ENCODE measurements at places on chromosomes 5 and 9. TPM values are rescaled to one million over a fixed set of nuclear protein-coding genes. Genes with fewer than 3 reads are reported as not detected.

Gene GAPT
- total RNA-seq = 9.8 TPM

Gene EFNA5
- 0.84 TPM for total RNA-seq

Gene ZNF782
- 5.9 TPM for total RNA-seq

Gene SPATA31E1
- not detected for total RNA-seq

Gene PLAC8L1
- not detected for total RNA-seq

Gene HSD17B4
- total RNA-seq = 15.8 TPM

Gene GLRA1
- not detected for total RNA-seq

Gene BAAT
- total RNA-seq = 0.10 TPM

Gene RELL2
- total RNA-seq = 6.6 TPM

Gene ANKRD34B
- total RNA-seq = 0.10 TPM

Gene HACD4
- 25.4 TPM for total RNA-seq

Gene STC2
- total RNA-seq = under 0.01 TPM

Gene NSUN2
- 36.0 TPM for total RNA-seq

Gene PPIP5K2
- 55.4 TPM for total RNA-seq

Gene C9orf40
- total RNA-seq = 1.6 TPM

Gene TSSK1B
- 0.10 TPM for total RNA-seq

Gene DNM1
- total RNA-seq = 1.4 TPM

Gene TRPM3
- total RNA-seq = not detected

Gene SYNPO
- total RNA-seq = 0.42 TPM

Gene ADAMTSL2
- total RNA-seq = 0.10 TPM

Gene PARP8
- total RNA-seq = 201 TPM

Gene FER
- total RNA-seq = 10.7 TPM

Gene DNAJC21
- 30.4 TPM for total RNA-seq

Gene PRSS3
- total RNA-seq = not detected

Gene IQGAP2
- total RNA-seq = 75.0 TPM

Gene TMC1
- 0.52 TPM for total RNA-seq

Gene ENTREP1
- not detected for total RNA-seq

Gene TRIM36
- 0.42 TPM for total RNA-seq

Data from mononuclear cell (primary cell).